Hematopoietic multipotent progenitor cell treated with erythropoietin and hydrocortisone succinate and interleukin-3 and kit ligand, for 6 days (in vitro differentiated cells): ENCODE measurements at places on chromosomes 6 and 20.

DNA sequence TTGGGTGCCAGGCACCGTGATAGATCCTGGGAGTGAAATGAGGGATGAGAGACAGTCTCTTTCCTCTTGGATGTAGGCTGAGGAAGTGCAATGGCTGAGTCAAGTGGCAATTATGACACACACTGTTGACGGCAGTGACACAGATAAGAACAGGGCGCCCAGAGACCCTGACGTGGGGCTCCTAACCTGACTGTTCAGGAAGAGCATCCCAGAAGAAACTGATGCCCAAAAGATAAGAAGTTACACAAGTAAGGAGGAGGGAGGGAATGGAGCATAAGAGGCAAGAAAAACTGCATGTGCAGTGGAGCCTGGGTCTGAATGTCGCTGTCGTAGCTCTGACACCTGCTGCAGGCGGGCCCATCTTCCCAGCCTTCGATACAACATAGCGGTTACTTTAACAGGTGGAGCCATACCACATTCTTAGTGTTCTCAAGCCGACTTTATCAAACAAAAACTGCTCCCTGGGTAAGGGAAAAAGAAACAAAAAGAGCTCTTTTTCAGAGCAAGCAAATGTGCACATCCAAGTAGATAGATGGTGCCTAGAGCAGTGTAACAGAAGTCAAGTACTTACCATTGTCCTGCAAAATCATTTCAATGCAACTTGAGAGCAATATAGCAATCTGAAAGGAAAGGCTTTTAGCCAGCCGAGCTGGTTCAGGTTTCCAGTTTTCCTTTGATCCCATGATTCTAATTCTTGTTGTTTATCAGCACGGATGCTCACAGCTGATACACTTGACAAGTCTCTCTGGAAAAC, 463.9 kb upstream of the JARID2 start:
- no peak for DNase-seq

- DNase-seq = peak; percentile 66
Observed at GRCh38 chr6:127186889-127187288, 68.4 kb downstream of the RSPO3 start.

DNA sequence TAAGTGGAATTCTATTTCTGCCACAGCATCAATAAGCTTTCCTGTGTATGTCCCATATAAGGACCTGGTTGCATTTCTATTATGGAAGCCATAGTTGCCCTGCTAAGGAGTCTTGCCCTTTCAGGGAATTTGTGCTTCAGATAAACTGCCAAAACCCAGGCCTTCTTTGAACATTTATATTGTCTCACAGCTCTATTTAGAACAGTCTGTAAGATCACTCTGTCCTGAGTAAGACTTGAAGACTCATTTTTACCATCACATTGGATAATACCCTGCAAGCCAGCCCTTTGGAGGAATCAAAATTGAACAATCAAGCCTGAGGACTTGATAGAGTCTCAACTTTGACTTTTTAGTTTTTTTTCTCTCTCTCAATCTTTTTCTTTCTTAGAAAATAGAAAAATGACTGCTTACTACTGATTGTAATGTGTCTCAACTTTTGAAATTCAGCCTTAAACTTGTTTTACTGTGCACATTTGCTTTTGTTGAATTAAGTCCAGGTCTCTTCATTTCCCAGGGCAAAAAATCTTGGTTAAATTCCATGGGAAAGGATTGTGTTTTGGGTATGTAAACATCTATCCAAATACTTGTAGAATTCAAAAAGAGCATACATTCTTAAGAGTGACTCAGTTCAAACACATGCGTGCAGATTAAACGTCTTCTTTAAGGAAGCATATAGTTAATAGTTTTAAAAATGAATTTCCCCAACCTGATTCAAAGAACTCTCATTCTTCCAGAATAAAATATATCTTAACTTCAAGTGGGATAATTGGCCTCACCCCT, 91.2 kb downstream of the PLCB1 start:
- no peak for DNase-seq

DNA sequence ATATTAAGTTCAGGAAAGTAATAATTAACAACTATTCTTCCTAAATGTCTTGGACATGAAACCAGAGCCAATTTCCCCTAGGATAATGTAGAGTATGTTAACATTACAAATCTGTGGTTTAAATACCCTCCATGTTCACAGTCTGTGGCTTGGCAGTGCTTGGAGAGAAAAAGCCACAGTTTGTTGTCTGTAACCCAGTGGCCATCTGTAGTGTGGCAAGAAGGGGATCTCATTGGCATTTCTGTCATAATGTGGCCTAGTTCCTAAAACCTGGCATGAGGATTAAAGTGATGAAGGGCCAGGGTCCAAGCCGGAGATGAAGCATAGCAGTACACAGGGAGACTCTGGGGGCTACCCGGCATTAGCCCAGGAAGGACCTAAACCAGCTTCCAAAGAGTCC, 31.2 kb downstream of the SYNE1 start:
- no peak for DNase-seq

DNA sequence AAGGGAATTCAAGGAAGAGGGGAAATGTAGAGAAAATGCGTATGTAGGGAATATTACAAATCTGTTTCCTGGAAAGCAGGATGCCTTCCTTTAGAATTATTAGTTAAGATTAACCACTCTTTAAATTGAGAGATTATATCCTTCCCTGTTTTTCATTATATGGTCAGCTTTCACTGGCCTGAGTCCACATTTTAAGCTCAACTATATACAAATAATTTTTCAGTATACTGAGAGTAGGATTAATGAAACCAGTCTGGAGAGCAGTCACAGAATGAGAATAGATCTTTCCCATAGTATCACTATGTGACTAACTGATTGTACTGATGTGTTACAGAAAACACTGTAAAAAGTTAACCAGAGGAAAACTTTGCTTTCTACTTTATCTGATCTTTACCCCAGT, 306.3 kb downstream of the LAMA2 start:
- no peak for DNase-seq

- no peak for DNase-seq
Observed at GRCh38 chr6:41011673-41012072, 27.3 kb downstream of the UNC5CL start.

GRCh38 chr6:30100585-30101443, 12.1 kb downstream of the TRIM31 start:
- DNase-seq = peak; percentile 15

DNA sequence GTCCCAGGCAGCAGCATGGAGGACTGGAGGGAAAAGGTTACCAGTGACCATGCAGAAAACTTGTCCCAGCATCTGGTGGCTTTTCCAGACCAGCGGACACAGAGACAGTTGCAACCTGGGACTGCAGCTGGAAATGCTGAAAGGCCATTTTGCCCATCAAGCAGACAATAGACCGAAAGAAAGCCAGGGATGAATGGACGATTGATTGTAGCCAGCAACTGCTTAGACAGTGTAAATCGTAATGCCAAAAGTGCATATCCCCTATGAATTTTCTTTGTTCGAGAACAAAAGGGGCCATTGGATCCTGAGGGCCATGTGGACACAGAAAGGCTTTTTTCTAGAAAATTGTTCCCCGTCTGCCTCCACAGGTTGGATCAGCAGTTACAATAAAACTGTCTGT, 115.7 kb downstream of the MBOAT1 start:
- DNase-seq = no peak

- no peak for DNase-seq
Observed at GRCh38 chr6:170052991-170053821, 237.7 kb downstream of the DLL1 start.
